Bronchial epithelial cell (primary cell): ENCODE measurements at places on chromosomes 5 and 9. TPM values are rescaled to one million over a fixed set of nuclear protein-coding genes. Genes with fewer than 3 reads are reported as not detected.

DNA sequence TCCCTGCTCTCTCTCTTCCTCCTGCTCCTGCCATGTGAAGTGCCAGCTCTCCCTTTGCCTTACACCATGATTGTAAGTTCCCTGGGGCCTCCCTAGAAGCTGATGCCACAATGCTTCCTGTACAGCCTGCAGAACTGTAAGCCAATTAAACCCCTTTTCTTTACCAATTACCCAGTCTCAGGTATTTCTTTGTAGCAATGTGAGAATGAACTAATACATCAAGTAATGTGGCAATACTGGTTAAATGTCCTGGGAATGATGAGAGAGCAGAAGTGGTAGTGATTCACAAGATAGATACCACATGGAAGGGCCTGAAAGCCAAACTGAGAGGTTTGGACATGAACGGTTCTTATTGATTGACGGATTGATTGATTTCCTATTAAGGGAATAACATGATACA lies 62.6 kb upstream of the IL12B start:
- DNase-seq, result peak; percentile 40

Gene RETREG1
- total RNA-seq, result 0.53 and 1.2 TPM in 2 replicates

GRCh38 chr5:175830586-175831300 lies 40.6 kb upstream of the CPLX2 start:
- DNase-seq, result no peak

Gene PCDHB3
- total RNA-seq, result under 0.01 and 0.13 TPM in 2 replicates

DNA sequence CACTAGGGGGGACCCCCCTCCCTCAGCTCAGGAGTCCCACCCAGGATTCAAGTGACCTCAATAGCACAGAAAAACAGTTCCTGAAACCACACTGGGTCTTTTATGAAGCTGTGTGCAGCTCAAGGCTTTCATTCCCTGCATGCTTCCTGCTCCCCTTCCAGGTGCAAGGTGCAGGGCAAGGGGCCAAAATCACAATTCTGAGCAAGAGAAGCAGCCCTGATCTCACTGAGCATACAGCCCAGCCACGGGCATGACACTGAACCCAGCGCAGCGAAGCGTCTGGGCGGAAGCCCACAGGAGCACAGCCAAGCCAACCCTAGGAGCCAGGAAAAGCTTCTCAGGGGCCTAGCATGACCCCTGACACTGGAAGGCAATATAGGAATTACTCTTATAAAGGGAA lies 62.9 kb downstream of the IRX2 start:
- no peak for DNase-seq

DNA sequence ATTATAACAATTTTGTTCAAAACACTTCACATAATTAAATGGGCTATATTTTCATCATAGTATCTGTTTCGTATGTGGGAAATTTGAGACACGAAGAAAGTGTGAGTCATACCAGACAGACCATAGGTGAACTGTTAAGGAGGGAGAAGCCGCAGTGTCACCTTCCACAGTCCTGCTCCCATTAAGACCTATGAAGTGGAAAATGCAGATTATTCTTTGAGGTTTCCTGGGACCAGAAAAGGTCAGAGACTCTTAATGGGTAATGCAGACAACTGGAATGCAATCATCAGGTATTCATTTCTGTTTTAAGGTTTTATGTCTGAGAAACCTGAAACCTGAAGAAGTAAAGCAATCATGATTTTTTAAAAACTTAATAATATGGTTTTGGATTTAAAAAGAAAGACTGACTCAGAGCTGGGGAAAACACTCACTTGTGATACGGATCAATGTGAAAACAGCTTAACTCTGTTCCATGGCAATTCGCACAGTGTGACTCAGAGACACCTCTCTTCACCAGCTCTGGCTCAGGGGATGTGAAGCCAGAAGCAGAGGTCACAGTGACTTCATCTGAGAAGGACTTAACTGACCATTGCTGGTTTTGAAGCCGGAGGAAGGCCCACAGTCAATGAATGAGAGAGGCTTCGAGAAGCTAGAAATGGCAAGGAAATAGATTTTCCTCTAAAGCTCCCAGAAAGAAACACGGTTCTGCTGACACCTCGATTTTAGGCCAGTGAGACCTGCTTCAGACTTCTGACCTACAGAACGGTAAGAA lies 17.2 kb upstream of the GCNT1 start:
- peak; percentile 77 for DNase-seq

Gene PCDHGB2
- total RNA-seq, result under 0.01 and 0.26 TPM in 2 replicates

- DNase-seq, result no peak
These were observed 7.2 kb upstream of the LHFPL2 start for GRCh38 chr5:78655746-78656290.

- DNase-seq, result no peak
These were observed 31.4 kb downstream of the FANCC start for GRCh38 chr9:95286151-95286550.
